ENCODE measurements at places on chromosomes 5 and 9.

- DNase-seq: peak; percentile 63
These were observed 2.3 kb downstream of the DPYSL3 start for GRCh38 chr5:147507480-147508126.

GRCh38 chr5:87900419-87900818 lies 368.2 kb downstream of the TMEM161B start:
- DNase-seq: peak; percentile 83

GRCh38 chr5:79261897-79262296 lies 26.0 kb downstream of the JMY start:
- DNase-seq: no peak

- peak; percentile 58 for DNase-seq
These were observed 19.3 kb downstream of the CDKN2A start for GRCh38 chr9:21974722-21975409.

- DNase-seq: no peak
These were observed 94.7 kb upstream of the TRIO start for GRCh38 chr5:14048434-14048833.

DNA sequence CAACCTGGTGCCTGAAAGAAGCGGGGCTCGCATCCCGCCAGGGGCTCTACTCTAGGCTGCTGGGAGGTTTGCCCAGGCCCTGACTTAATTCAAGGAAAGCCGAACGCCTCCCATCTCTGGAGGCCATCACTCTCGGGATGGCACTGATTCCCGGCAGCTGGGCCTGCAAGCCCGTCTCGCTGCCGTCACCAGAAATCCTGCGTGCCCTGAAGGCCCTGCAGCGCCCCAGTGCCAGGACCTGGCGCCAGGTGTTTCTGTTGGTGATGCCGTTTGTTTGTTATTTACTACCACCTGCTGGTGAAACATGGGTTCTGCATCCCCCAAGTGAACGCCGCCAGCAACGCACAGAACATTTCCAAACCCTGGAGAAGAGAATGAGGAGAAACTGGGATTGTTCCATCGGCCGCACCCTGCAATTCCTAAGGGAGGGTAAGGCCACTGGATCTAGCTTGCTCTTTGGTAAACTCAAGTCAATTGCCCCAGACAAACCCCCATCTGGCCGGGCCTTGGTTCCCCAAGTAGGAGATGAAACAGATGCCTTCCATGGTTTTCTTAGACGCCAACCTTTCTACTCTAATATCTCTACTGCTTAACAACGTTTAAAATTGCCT lies 77.9 kb downstream of the AK8 start:
- peak; percentile 76 for DNase-seq

- no peak for DNase-seq
These were observed 9.0 kb upstream of the AK1 start for GRCh38 chr9:127886401-127886972.

DNA sequence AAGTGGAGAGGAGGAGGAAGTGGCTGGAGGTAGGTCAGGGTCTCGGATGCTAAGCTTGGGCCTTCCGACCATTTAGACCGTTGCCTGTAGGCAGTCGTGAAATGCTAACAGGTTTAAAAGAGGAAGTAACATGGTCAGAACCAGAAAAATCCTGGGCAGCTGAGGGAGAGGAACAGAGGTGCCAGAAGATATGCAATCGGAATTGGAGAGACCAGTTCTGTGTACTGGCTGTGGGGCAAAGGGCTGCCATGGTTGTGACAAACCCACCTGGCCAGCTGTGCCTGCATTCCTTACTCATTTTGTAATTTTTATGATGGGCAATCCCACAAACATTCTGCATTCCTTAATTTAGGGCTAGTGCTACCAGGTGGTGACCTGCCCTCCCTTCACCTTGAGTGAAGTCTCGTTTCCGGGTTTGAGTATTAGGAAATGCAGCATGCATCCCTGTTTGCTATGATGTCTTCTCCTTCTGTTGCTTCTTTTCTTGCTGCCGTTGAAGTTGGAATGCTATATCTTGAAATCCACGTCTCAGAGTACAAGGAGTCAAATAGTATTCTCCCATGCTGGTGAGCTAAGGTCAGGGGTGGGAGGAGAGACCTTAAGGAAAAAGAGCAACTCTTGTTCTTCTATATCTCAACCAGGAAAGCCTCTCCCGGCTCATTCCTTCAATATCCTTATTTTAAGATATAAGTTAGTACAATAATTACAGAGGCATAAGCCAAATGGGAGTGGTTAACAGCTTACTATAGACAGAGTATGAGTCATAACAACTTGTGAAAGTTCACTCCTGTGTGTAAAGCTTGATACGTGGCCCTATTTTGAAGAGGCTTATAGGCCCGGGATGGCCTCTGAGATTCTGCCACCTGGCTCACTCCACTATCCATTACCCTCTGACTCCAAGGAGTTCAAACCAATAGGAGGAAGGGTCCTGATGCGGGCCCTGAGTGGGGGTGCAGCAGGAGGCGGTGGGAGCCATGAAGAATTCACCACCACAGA lies 37.0 kb downstream of the B4GALT1 start:
- DNase-seq: peak; percentile 72

GRCh38 chr5:124743602-124744169 lies 2.8 kb downstream of the ZNF608 start:
- DNase-seq: no peak

DNA sequence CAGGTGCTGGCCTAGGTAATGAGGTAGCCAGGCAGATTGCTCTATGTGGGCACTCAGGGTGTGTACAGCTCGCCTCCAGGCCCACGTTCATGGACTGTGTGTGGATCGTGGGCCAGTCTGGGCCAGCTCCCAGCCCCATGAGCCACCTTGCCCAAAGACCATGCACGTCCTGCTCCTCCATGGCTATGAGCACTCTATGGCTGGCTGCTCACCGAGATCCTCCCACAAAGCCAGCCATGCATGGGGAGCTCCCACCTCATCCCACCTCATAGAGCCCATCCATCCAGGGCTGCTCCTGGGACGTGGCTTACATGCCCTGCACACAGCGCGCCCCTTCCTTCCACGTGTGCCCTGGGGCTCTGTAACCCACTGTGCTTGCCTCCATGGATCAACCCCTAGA lies 262.5 kb upstream of the IRX1 start:
- DNase-seq: no peak

DNA sequence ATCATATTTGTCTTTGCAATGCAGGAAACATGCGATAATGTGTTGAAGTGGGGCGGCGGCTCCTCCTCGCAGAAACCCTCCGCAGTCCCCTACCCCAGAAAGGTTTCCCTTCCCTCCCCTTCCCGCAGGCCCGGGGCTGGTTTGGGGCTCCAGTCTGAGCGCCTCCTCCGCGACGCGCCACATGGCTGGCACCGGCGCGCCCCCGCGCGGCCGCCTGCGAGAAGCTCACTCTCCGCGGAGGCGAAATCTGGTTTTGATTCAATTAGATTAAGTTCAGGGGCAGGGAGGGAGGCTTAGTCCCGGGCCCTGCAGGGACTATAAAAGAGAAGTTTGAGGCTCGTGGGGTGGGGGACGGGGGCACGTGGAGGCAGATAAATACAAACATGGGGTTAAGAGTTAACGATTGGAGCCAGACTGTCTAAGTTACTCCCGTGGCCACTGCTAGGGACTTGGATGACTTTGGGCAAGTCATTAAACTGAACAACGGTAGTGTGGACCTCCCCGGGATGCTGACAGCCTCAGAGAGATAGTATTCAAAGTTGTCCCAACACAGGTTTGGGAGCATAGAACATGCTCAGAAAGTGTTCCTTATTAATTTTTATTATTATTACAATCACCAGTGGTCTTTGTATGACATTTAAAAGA lies 69.4 kb downstream of the MSX2 start:
- DNase-seq: peak; percentile 45

DNA sequence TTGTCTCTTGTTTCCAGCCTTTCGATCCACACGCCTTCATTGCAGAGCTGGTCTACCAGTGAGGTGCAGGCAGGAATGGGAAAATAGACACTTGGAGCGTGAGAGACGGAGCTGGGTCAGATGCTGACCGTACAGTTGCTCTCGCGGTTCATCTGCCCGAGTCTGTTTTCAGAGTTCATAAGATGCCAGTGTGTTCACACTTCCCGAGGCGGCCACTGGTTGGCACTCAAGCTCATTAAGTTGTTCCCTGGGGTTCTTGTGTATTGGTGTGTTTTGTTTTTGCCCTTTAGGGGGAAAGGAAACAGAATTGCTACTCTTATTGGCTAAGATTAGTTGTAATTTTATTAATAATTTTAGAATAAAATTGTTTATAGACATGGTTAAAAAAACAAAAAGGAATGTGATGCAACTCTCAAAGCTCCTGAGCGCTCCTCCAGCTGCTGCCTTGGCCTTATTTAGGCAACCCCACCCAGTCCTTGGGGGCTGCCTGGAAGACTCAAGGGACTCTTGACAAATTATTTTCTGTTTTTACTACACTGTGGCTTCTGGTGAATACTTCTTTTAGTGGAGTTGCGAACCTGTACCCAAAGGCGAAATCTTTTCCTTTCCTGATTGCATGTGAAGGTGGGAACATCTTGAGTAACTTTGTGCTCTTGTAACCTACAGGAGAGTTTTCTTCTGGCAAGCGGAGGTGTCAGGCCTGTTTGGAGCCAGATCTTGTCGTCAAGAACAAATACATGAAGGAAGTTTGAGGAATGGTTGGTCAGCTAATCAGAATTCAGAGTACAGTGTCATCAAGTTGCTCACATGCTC lies 146.1 kb downstream of the MAST4 start:
- no peak for DNase-seq

DNA sequence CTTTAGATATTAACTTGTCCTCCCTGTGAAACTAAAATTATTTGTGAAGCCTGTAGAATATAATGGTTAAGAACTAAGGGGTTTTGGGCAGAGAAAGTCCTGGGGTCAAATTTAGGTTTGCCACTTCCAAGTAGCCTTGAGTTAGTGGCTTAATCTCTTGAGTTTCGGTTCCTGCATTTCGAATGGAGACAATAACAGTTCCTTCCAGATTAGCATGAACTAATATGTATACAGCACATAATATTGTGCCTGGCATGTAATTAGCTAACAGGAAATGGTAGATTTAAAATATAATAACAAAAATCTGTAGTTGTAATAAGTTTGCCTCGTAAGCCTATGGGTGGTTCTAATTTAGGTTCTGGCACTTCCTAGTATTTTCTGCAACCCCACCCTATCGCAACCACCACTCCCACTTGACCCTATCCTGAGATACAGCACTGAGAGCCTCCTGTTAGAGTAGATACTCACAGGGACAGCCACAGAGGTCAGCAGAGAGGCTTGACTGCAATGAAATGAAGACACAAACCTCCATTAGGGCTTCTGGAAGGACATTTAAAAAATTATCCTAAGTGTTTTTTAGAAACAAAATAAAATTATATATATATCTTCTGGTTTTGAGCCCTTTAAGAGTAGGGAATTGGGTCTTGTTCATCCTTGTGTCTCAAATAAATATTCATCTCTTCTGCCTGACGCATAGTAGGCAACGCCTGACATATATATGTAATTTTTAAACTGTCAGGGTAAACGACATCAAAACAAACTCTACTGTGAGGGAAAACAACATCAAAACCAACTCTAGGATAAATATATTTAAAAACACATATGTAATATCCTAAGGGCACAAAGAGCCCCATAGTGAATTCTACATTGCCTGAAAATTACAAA lies 8.5 kb downstream of the SPINK9 start:
- no peak for DNase-seq

DNA sequence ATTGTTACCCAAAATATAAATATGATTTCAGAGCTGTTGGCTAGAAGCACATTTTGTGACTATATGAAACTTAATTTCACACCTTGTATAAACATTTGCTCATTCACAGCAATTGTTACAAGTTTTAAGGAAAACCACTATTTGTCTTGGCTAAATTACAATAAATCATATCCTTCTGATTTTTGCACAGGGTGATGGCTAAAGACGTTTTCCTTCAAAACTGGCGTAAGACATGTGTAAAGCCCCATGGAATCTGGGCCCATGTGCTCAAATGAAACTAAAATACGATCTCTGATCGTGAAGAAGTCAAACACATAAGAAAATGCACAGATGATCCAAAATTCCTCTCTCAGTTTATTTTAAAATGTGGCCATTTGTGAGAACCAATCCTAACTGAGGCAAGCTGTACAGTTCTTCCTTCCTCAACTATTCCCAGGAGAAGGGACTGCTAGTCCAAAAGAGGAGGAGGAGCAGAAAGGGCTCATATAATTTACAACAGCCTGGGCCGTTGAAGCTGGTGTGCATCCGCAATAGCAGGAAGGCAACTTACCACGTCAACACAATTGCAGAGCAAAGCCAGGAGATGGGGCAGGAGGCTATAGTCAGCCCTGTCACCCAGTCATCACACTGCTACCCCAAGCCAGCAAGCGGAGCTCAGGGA lies 98.4 kb downstream of the MED27 start:
- no peak for DNase-seq

- no peak for DNase-seq
These were observed 4.5 kb upstream of the HMCN2 start for GRCh38 chr9:130260816-130261765.

DNA sequence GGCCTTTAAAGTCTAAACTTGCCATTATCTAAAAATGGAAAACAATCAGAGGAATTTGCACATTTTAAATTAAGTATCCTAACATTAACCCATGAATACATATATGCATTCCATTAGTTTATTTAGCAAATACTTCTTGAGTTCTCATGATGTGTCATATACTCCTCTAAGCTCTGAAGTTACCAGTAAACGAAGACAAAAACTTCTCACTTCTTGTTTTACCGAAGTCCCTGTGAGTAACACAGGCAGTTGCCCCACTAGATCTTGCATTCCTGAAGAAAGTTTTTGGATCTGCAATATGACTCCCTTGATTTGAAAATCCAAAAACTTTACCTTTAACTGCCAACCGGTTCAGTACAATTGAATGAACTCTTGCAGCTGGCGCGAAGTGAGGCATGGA lies 439.0 kb upstream of the MPDZ start:
- DNase-seq: no peak

- no peak for DNase-seq
These were observed 143.0 kb upstream of the ZNF608 start for GRCh38 chr5:124889486-124889825.

Data from mesenchymal stem cell (in vitro differentiated cells and primary cell).